ENCODE measurements at places on chromosomes 2 and 18.

DNA sequence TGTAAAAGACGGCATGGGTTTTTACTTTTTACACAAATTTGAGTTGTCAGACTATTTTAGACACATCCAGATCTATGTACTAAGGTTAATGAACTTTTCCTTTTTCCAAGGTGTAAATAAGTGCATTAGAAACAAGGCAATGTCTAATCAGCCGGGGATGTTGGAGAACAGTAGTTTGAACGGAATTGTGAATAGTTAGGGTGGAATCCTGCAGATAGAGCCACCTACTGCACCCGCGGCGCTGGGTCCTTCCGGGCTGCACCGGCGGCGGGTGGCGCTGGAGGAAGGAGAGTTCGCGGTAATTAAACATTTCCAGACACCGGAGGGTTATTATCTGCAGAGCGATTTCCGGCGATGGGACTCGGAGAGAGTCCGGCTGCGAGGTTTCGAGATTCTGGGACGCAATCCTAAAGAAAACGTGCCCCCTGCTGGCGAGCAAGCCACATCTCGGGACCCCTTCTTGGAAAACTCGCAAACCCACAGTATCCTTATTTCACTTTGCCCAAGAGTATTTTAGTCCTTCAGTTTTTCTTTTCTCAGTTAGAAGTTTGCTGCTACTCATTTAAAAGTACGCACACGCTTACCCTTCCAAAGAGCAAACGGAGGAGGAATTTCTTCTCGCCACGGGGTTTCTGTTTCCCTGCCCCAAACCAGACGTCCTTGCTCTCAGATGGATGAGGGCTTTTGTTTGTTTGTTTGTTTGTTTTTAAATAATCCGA lies 4.5 kb upstream of the OSR1 start:
- peak; percentile 84 for DNase-seq

GRCh38 chr2:174335988-174336500 lies 1.3 kb downstream of the SP9 start:
- DNase-seq: peak; percentile 74

DNA sequence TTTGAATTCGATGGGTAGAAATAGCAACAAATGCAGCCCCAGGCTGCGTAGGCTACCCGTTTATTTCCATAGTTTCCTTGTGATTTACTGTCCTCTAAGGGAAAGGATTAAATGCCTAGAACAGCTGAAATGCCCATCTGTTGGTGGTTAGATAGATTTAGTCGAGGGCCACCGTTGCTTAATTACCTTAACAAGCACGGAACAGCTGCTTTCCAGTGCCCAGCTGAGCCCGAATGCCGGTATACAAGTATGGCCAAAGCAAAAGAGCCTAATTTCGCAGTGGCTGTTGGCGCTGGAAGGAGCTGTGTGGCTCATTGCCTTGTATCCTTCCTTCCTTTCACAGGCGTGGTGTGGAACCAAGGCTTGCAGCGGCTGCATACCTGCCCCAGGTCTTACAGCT lies 109.1 kb downstream of the CABLES1 start:
- no peak for DNase-seq

GRCh38 chr2:134384131-134384530 lies 130.3 kb downstream of the MGAT5 start:
- DNase-seq: no peak

- no peak for DNase-seq
These were observed 109.2 kb upstream of the MGAT5 start for GRCh38 chr2:134144651-134145050.

DNA sequence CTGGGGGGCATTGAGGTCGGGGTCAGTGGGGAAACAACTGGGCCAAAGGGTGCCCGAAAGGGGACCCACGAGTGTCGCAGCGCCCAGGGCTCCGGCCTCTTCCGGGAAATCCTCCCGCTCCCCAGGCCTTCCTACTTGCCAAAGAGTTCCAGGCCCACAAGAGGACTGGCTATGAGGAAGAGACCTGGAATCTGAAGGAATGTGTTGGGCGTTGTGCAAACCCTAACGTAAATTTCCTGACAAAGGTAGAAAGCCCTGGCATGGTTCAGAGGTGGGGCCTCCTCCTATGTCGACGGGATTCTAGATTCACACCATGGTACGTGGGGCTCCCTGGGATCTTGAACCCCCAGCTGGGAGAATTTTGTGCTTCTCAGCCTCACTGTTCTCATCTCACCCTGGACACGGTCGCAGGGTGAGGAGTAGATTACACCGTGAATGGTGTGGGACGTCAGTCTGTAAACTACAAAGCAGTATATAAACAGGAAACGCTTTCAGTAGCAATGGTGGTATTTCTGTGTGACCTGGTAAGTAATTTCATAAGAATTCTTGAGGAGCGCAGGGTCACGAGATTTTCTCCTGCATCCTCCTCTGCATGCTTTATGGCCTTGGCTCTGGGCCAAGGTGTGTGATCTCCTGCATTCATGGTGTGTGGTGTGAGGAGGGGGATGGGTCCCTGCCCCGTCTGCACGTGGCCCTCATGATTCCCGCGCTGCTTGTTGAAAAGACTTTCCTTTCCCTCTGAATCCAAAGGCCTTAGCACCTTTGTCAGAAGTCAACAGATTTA lies 868 bp downstream of the HSBP1L1 start:
- no peak for DNase-seq

DNA sequence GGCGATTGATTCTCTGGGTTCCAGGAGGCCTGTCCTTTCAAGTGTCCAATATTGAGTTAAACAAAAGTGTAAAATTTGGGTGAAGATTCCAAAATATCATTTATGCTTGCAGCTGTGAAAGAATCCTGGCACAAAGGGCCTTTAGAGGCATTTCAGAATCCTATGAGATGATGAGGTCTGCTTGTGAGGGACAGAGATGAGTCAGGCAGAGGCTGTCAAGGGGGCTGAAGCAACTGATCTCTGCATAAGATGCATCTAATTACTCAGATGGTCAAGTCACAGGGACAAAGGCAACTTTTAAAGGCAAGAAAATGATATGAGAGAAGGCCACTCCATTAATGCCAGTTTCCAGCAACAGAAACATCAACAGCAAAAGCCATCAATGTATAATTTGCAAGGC lies 78.8 kb downstream of the FHOD3 start:
- DNase-seq: no peak

GRCh38 chr2:31524592-31524991 lies 56.1 kb downstream of the SRD5A2 start:
- no peak for DNase-seq

- no peak for DNase-seq
These were observed 311.0 kb downstream of the CBLN2 start for GRCh38 chr18:72233106-72233505.

DNA sequence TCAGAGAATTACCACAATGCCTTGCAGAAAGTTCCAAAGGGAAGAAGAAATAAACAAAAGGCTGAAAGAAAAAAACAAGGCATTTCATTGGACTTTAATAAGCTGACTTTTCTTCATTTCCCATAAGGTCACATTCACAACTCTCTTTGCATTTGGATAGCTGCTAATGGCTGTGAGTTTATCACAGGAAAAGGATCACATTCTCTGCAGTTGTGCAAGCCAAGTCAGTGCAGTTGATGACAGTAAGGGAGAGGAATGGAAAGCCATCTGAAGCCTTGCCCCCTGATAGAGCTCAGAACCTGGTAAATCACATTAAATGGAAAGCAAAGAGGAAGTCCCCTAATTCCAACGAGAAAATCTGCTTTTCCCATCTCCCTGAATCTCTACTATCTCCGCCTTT lies 950.6 kb downstream of the CNTNAP5 start:
- DNase-seq: no peak

DNA sequence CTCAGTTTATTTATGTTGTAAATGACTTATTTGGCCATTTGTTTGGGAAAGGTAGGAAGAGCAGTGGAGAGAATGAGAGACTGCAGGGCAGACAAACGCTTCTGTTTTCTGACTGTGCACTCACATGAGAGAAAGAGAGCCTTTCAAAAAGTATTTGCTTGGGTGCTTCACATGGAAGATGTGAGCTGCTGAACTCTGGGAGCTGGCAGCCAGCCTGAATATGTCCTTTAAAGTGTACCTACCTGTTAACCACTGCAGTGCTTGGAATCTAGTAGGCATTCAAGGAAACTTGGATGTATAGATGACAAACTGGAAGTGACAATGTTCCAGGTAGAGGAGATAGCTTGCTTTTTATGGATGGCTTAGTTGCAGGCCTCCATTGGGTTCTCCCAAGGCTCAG lies 68.8 kb downstream of the PTPRM start:
- no peak for DNase-seq

GRCh38 chr2:157192445-157193423 lies 64.8 kb upstream of the GALNT5 start:
- DNase-seq: no peak

- DNase-seq: peak; percentile 47
These were observed 175.3 kb downstream of the CLIP4 start for GRCh38 chr2:29290293-29291047.

GRCh38 chr2:30666266-30666874 lies 140.9 kb downstream of the CAPN13 start:
- DNase-seq: no peak

DNA sequence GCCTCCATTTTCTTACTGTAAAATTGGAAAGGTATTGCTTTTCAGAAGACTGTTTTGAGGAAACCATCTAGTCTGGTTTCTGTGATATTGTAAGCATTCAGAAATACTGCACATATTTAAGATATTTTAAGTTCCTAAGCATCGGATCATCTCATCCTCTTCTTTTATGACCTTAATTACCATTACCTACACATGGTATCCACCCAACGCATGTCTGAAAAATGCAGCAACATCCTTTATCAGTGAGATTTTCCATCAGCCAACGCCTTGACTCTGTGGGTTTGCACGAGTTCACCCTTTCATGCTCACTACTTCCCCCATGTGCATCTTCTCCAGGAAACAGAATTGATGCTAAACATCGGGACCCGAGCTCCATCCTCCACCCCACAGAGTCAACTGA lies 84.3 kb downstream of the COL4A4 start:
- DNase-seq: no peak

DNA sequence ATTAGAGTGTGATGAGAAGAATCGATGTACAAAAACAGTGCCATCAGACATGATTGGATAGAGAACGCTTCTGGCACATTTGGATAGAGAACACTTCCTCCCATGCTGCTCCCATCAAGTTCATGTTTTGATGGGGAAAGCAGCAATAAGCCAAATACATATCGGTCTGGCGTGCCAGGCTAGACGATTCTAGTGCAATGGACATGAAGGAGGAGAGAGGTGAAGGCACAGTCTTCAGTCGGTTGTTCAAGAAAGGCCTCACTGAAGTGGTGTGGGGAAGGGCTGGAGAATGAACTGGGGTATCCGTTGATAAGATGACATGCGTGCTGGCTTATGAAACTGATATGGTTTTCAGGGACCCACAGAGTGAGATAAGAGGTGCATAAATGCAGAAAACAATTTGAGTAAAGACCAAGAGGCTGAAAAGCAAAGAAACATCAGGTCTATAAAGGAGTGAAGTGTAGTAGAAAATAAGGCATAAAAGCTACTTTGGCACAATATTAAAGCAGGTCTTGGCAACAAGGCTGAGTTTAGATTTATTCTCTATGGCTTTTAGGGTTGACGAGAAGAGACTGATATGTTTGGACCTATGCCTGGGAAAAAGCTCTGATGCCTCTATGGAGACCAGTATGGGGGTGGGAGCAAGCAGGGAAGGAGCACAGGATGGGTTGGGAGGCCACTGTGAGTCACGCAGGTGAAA lies 117.6 kb upstream of the PIEZO2 start:
- no peak for DNase-seq

GRCh38 chr2:182133195-182133891 lies 147.7 kb downstream of the PPP1R1C start:
- DNase-seq: no peak

DNA sequence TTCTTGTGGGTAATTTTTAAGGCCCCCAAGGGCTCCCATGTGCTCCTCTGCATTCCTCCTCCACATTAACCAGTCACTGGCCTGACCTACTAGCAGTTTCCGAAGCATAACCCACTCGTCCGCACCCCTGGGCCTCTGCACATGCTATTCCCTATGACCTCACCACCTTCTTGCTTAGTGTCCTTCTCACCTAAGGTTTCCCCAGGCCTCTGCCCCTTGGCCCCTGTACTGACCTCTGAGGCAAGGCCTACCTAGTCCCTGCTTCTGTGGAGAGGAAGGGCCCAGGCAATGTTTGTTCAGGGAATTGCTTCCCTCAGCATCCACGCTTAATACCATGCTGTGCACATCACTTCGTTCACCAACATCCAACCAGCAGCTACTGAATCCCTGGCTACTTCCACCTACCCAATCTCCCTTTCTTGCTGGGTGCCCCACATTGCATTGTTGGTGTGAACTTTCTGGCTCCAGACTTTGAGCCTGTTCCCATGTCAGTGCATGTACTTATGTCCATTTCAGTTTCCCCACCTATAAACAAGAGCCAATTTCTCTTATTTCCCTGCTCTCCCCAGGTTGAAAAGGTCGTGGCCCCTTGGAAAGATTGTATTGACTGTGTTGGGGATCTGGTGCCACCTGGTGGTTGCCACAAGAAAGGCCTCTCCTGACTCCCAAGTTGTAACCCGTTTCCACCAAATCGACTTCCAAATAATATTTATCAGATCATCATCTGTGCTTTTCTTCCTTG lies 19.2 kb upstream of the TMEM177 start:
- no peak for DNase-seq

DNA sequence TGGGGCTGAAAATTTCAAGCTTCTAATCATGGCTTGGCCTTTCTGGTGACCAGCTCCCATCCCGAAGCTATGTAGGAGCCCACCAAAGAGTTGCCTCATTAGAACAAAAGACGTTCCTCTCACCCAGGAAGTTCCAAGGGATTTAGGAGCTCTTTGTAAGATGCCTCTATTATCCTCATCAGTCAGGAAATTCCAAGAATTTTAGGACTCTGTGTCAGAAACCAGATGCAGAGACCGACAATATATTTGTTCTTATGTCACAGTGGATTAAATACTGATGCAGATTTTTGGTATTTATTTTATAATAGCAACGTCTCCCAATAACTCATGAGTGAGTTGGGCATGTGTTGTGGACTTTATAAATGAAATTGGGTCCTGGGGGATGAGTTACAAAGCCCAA lies 91.8 kb upstream of the SKOR2 start:
- no peak for DNase-seq

GRCh38 chr2:8422450-8422800 lies 259.4 kb upstream of the ID2 start:
- DNase-seq: peak; percentile 28

DNA sequence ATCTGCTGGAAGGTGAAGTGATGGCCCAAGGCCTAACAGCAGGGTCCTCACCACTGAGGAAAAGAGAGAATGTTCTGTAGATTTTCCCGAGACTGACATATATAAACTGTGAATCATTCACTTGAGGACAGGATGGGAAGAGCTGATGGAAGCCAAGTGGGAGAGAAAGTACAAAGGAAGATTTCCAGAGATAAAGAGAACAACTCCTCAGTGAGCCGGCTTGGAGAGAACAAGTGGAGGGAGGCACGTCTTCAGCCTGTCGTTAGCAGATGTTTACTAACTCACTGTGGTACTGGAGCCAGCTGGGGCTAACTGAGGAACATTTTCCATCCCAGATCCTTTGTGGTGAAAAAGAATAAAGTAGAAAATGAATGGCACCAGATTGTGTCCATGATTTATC lies 552.9 kb upstream of the TNP1 start:
- no peak for DNase-seq

GRCh38 chr2:18630541-18630940 lies 41.2 kb upstream of the NT5C1B start:
- DNase-seq: no peak

GRCh38 chr2:111900859-111901258 lies 2.5 kb downstream of the MERTK start:
- DNase-seq: no peak

GRCh38 chr2:222859786-222860612 lies 837 bp upstream of the ACSL3 start:
- no peak for DNase-seq

Data from left forelimb (tissue), 1 donor.